ENCODE measurements at places on chromosomes 2 and 18.

- DNase-seq: no peak
These were observed 3.1 kb upstream of the PRKAG3 start for GRCh38 chr2:218834685-218835084.

GRCh38 chr18:3180325-3180724, 39.4 kb downstream of the MYOM1 start:
- DNase-seq: peak; percentile 34

GRCh38 chr2:141582213-141582612, 548.6 kb downstream of the LRP1B start:
- DNase-seq: no peak

- DNase-seq: peak; percentile 32
These were observed 152.3 kb downstream of the MEIS1 start for GRCh38 chr2:66587216-66587615.
